ENCODE measurements at places on chromosomes 6 and 20.

DNA sequence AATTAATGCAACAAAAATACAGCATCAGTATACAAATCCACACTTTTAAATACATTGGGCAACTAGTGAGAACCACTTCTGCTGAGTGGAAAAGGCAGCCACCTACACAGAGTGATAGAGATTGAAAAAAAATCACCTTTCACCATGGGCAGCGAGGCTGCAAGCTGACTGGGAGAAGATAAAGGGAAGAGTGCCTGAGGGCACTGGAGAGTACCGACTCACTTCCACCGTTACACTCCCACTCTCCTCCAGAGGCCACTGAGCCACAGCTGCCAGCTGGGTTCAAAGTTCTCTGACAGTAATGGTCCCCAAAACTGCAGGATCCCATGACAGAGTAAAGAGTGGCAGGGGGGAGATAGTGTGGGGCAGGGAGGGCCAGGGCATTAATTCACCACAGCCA is 24.1 kb downstream of the PXT1 start:
- DNase-seq = no peak

DNA sequence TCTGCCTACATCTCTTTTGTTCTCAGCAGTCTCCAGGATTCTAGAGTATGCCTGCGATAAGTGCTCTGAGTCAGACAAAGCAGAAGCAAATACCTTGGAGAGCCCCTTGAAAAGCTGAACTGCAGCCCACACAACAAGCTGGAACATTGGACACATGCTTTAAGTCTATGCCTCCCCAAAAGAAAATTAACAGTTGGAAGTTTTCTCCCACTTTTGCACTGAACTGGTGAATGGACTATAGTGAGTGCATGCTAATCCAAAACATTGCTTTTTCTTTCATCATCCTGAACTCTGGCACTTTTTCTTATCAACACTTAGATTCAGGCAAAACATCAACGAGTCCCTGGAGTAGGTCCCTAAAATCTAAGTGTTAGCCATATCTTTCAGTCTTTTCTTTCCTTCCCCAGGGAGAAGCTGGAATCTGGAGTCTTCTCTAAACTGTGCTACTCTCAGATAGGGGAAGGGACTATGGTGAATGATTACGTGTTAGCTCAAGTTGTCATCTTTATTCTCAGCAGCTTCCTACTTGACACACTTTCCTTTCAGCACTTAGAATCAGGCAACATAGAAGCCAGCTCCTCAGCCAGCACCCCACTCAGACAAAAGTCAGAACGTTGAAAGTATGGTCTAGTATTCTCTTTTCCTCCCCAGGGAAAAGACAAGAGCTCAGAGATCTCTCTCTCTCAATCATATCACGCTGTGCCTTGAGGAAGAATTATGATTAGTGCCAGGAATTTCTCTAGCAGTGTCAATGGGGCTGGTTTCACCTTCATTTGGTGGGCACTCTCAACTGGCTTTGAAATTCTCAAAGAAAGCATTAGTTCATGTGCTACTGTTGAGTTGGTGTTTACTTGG is 811.0 kb upstream of the GJE1 start:
- no peak for DNase-seq

- DNase-seq = no peak
Measured at GRCh38 chr6:130518588-130518987, 152.8 kb downstream of the TMEM200A start.

- no peak for DNase-seq
Measured at GRCh38 chr6:5738211-5738610, 268.5 kb downstream of the NRN1 start.

GRCh38 chr20:58233881-58234528 is 5.6 kb upstream of the ANKRD60 start:
- DNase-seq = peak; percentile 84

DNA sequence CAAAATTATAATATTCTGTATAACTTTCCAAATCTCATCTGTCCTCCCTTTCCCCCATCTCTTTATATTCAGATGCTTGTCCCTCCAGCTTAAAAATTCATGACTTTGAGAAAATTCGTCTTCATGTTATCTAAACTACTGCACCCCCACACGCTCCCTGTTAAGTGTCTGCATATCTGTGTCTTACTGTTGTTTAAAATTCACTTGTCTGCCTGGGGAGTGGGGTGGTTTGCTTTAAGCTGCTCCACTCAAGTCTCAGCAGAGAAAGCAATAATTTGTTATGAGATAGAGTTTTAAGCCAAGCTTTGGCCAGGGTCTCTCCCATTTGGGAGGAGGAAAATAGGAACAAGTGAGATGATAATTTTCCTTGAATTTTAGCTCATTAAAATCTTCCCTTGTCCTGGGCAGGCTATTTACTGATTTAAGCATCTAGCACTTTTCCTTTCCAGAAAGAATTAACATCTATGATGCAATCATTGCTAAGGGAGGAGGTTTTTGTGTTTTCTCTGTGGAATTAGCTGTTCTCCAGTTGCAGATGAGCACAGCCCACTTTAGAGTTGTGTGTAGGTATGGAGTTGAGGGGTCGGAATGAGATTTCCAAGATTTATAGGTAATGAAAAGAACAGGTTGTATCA is 36.8 kb downstream of the MTHFD1L start:
- no peak for DNase-seq

- DNase-seq = no peak
Measured at GRCh38 chr20:38751360-38751976, 3.2 kb downstream of the ACTR5 start.

DNA sequence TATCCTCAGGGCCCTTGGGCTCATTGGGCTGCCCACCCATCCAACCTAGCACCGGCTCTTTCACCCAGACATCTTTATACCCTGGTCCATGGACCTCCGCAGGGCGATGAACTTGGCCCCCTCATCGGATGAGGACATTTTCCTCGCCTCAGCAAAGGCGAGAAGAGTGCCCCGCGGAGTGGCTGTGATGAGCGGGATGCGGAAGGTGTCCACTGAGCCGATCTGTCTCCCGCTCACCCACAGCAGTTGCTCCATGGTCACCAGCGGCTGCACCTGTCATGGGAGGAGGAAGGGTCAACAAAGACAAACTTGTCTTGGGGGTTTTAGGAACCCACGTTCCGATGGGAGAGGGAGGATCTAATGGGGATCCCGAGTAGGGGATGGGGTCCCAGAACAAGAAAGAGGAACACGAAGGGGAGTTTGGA is 690 bp downstream of the NEU1 start:
- DNase-seq = no peak

DNA sequence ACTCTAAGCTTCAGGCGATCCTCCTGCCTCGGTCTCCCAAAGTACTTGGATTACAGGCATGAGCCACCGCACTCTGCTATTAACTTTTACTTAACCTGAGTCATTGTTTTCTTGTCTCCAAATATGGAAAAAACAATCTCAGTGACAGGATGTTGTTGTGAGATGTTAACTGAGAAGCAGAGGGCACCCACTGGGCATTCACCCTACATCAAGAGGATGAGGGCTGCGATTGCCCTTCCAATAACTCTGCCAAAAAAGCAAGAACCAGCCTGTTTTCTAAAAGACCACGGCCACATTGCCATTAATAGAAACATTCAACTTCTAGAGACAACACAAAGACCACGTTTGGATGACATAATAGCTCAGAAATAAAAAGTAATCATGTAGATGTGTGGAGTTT is 107.6 kb upstream of the SGK1 start:
- no peak for DNase-seq

- DNase-seq = peak; percentile 54
Measured at GRCh38 chr20:56627122-56628014, 1.7 kb upstream of the TFAP2C start.
